AG09309 (cell line): ENCODE measurements at places on chromosomes 3 and 15.

- peak; percentile 35 for DNase-seq
Measured at GRCh38 chr3:36991923-36992805, 767 bp downstream of the EPM2AIP1 start.

- DNase-seq, result no peak
Measured at GRCh38 chr15:58459045-58459444, 27.3 kb downstream of the LIPC start.

GRCh38 chr3:69143612-69144011 lies 21.2 kb upstream of the LMOD3 start:
- DNase-seq, result peak; percentile 1

DNA sequence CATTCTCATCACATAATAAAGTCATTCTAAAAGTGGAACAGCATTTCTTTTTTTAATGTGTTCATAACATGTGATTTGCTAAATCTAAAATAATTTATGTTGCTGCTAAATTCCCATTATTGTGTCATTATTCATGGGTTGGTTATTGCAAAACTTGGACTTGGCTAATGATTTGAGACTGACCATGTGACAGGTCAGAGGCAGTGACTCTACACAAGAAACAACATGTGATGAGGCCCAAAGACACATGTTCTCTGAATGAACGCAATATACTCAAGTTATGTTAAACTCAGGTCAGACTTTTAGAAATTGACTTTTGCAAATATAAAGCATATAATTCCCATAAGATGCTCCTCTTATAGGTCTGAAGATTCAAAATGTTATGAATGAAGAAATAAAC lies 566.1 kb downstream of the TBL1XR1 start:
- DNase-seq, result no peak

GRCh38 chr3:102148598-102149337 lies 286.0 kb upstream of the ZPLD1 start:
- DNase-seq, result no peak

DNA sequence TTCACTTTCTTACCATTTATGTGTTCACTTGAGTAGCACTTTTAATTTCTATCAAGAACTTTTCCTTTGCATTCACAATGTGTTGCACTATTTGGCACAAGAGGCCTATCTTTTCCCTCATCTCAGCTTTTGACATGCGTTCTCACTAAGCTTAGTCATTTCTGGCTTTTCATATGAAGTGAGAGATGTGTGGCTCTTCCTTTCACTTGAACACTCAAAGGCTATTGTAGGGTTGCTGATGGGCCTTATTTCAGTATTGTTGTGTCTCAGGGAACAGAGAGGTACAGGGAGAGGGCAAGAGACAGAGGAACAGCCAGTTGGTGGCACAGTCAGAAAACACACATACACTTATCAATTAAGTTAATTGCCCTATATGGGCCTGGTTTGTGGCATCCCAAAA lies 127.4 kb upstream of the MLF1 start:
- DNase-seq, result no peak

GRCh38 chr3:99167071-99167470 lies 265.6 kb upstream of the DCBLD2 start:
- DNase-seq, result no peak

- DNase-seq, result no peak
Measured at GRCh38 chr15:76059320-76060117, at the start of gene TMEM266. Gene TMEM266, plus strand, starts transcription at chr15:76059985. Its CDS starts 74,279 bp downstream, at chr15:76134264.

DNA sequence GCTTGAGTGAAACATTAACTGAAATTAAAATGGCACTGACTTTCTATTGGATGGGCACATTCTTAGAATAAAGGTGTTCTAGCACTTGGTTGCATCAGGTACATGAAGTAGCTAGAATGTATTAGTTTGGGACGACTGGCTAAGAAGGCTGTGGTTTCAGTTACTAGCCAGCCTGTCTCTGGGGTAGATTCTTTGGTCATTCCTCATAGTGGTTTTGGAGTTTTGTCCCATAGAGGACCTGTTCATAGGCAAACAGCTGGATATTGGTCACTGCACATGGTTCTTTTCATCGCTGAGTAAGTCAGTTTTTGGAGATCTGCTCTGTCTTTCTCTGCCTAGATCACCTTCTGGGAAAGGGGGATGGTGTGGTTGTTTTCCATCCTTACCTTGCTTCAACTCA lies 55.3 kb downstream of the ADAMTSL3 start:
- DNase-seq, result no peak

DNA sequence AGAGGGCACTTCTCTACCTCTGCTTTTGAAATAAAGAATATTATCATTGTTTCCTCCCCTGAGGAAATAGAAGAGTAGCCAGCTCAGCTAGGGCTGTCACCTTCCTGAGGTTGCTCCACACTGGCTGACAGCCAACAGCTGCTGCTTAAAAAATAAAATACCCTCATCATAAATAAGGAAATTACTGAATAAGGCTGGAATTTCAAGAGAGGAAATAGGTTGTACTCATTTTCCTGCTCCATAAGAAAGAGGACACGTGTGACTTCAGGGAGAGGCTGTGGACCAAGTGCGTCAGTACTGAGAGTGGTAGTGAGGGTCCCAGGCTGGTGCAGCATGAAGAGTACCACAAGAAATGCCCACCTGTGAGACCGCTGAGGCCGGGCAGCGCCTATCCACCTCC lies 8.1 kb upstream of the C2CD4B start:
- no peak for DNase-seq

DNA sequence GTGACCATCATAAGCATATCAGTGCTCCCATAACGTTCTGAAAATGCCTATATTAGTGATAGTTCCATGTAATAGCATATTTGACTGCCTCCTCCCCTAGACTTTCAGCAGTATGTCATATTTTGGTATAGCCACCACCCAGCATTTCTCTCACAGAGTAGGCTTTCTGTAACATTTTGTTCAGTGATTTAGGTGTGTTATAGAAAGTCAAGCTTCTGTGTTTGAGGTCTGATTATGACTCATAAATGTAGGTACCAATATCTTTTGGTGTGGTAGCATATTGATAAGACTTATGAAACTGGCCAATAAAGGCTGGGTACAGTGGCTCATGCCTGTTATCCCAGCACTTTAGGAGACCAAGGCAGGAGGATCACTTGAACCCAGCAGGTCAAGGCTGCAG lies 34.3 kb upstream of the ZMAT3 start:
- DNase-seq, result no peak

- no peak for DNase-seq
Measured at GRCh38 chr15:31975830-31976229, 54.5 kb upstream of the CHRNA7 start.

- DNase-seq, result no peak
Measured at GRCh38 chr15:27244047-27244446, 273.1 kb downstream of the GABRG3 start.

GRCh38 chr3:170467571-170468147 lies 49.0 kb downstream of the CLDN11 start:
- DNase-seq, result no peak

GRCh38 chr3:43729707-43730414 lies 39.1 kb downstream of the ABHD5 start:
- DNase-seq, result no peak

GRCh38 chr3:36919439-36920160 lies 25.3 kb downstream of the TRANK1 start:
- DNase-seq, result no peak

DNA sequence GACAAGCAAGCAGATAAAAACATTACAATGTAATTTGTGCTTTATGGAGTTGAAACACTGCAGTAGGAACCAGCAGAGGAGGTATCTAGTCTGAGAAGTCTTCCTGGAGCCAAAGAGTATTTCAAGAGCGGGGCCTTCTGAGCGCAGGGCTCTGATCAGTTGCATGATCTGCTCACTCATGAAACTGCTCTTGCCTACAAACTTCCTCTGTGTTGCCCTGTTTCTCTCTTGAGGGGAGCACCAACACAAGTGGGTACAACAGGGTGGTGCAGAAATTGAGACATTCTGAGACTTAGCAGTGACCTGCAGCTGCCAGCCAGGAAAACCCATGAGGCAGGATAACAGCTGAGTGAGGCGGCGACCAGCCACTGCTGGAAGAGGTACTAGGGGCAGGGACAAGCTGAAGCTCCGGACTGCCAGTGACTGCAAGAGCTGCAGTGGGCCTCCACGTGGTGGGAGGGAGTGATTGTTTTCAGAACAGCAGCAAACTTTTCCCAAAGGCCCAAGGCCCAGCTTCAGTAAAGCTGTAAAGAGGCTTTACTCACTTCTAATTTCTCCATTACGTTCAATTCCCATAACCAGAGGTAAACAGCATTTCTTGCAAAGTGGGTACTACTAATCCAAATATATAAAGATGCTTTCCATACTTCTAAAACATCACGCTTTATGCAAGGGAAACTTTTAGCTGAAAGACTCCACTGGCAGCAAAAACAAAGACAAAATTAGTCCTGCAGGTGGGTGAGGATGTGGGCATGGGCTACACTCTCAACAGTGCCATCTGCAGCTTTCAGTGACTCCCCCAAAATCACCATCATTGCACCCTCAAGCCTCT lies 69.0 kb upstream of the LPP start:
- DNase-seq, result no peak

- no peak for DNase-seq
Measured at GRCh38 chr3:178370387-178370786, 165.8 kb upstream of the KCNMB2 start.

DNA sequence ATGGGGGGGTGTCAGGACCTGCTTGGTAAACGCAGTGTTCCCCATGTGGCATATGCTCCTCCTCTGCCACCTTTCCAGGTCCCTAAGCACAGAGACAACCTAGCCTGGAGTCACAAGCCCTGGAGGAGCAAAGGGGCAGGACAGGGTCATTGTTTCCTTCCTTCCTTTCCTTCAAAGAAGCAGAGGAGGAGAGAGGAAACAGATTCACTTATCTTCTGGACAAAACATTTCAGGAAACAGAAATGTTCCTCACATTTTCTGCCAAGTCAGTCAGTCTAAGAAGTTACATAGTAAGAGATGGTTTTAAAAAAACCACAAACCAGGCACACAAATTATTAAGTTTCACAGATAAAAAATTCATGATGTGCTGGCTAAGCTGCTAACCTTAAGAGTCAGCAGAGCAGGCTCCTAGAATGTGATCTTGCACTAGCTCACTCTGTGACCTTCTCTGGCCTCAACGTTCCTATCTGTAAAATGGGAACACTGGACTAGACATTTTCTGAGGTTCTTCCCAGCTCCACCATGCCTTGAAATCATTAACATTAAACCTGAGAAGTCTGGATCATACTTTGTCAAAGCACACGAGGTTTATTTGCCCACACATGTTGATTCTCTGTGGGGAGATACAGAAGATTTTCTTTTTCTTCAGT lies 47.9 kb downstream of the ATP13A5 start:
- no peak for DNase-seq

DNA sequence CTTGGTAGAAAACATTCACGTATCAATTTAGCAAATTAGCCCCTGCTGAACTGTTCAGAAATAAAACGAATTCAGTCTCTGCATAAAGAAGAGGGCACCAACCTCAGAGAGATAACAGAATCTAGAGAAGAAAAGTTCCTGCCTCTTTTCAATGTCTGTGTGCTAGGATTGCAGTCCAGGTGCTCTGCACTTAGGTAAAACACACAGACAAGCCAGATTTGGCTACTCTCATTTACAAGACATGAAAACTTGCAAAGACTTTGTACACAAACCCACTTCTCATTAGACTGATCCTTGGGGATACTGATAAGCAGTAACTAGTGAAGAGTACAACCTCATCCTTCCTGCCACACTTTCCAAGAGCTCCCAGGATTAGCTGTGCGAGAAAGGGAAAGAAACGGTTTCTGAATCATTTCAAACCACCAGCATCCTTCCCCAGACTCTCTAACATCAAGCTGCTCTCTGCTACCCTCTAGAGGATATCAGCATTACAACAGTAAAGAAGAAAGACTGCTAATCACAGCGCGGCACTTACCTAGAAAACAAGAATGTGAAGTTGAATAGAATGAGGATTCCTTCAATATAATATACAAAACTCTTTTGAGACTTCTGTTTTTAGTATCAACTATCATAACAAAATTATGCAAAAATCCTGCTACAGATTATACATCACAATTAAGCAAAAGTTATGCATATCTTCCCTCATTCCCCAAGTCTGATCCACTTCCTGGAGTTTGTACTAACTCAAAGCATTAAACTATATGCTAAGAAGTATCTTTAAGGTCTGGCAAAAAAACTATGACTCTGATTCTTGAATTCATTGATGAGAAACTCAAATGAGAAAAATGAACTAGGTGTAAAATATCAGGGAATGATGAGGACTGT lies 306.4 kb downstream of the MAGI1 start:
- peak; percentile 24 for DNase-seq
